ENCODE measurements at places on chromosomes 11 and 22.

GRCh38 chr11:113874581-113875233 is 665 bp downstream of the USP28 start:
- no peak for DNase-seq

DNA sequence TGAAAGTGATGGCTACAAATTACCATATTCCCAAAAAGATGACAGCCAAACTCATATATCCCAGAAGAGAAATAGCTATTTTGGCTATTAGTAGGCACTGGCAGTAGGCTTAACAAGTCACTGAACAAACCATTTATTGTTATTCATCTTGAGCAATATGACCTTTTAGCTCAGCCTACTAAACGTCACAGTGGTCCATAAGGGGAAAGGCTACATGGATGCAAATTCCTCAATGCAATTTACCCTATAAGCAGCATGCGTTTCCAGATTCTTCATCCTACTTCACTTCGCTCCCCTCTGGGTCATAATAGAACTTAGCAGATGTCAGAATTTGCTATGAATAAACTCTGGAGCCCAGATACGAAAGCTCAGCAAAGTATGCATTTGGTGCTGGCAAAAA is 114.0 kb downstream of the SIK3 start:
- DNase-seq, result no peak

DNA sequence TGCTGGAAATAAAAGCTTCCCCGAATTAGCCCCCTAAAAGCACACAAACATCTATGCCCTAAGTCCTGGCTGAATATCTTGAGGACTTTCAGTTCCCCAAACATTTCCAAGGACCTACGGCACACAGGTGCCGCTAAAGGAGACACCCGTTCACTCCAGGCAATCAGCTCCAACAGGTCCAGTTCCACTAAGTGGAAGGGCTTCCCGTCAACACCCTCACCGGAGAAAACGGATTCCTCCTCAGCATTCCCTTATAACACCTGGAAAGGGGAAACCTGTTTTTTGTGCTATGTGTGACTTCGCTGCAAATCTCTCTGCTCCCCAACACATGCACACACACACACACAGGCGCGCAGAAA is 3.9 kb downstream of the TENM4 start:
- DNase-seq, result no peak

DNA sequence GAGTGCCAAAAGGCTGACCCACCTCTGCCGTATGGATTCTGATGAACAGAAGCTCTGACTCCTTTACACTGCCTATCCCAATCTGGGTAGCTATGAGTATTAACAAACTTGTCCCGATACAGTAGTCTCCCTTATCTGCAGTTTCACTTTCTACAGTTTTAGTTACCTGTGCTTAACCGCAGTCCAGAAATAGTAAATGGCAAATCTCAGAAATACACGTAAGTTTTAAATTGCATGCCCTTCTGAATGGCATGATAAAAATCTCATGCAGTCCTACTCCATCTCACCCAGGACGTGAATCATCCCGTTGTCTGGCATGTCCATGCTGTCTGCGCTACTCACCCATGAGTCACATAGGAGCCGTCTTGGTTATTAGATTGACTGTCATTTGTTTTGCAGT is 68.8 kb downstream of the SNX19 start:
- no peak for DNase-seq

DNA sequence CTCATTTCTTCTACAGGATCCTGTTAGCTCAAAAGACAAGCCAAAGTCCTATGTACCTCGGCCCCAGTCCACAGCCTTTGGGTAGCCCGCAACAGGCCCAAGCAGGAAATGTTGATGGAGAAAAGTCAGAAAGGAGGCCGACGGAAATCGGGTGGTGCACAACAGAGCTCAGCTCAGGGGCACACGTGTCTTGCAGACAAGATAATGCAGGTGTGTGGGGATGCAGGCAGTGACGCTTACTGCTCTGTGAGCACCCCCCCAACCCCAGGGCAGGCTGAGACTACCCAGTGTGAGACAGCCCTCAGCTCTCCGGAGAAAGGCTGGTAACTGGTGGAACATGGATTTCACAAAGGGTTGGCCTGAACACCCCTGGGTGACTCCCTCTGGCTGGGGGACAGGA is 4.3 kb upstream of the PDE2A start:
- no peak for DNase-seq

- no peak for DNase-seq
Measured at GRCh38 chr11:93733474-93733873, 7.8 kb downstream of the TAF1D start.

All from activated T-cell treated with anti-CD3 and anti-CD28 coated beads, Interleukin-2, amount 50 U/mL, for 72 hours (primary cell).